ENCODE measurements at places on chromosomes 3 and 15.

GRCh38 chr3:65871305-65872141 is 167.2 kb downstream of the MAGI1 start:
- no peak for DNase-seq

DNA sequence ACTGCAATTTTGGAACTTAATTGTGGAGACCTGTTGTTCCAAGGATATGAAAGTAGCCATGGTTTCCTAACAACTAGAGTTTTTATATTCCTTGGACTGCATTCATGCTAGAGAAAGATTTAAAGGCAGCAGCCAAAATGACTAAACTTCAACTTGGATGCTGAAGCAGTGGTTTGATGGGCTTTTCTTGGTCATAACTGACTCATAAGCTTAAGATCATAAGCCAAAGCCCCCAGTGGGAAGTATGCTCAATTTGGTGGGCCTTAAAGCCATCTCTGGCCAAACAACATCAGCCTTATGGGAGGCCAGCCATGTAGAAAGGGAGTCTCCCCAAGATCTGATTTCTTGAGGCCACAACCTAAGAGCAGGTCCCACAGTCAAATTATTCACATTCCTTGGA is 80.2 kb downstream of the ZNF280D start:
- DNase-seq, result no peak

GRCh38 chr3:150921209-150921608 is 16.0 kb upstream of the MINDY4B start:
- DNase-seq, result no peak

GRCh38 chr3:100396967-100397366 is 3.9 kb downstream of the TOMM70 start:
- no peak for DNase-seq

DNA sequence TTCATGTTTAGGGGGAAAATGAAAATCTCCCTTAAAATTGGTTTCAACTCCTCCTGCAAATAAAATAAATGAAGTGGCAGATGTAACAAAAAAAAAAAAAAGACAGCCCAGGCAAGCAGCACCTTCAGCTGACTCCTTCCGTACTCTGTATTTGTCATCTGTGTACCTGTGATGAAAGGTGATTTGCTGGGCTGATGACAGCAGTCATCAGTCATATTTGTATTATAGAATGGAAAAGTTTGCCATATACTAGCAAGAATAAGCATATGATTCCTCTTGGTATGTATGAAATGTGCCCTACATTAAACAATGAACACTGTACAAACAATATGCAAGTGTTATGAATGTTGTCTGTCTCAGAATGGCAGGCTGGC is 44.1 kb upstream of the WWTR1 start:
- no peak for DNase-seq

GRCh38 chr3:183210341-183210740 is 42.7 kb upstream of the B3GNT5 start:
- no peak for DNase-seq

GRCh38 chr3:173404156-173404555 is 6.6 kb downstream of the NLGN1 start:
- DNase-seq, result no peak

DNA sequence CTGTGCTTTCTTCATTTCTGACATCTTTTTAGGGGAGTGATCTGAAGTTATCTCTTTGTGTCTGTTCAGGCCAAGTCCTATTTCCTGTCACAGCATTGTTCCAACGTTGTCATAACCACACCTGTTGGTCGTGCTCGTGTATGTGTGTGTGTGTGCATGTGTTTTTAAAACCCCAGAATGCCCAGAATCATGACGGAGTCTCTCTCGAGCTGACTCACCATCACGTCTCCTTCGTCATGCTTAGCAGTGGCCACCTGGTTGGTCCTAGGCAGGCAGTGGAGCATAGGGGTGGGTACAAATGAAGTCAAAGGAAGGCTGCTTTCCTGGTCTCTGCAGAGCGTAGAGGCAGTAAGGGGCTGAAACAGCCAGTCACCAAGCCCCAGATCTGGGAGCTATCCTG is 126.8 kb upstream of the ABHD17C start:
- DNase-seq, result no peak

GRCh38 chr15:63943829-63944680 is 102.2 kb downstream of the DAPK2 start:
- DNase-seq, result no peak

DNA sequence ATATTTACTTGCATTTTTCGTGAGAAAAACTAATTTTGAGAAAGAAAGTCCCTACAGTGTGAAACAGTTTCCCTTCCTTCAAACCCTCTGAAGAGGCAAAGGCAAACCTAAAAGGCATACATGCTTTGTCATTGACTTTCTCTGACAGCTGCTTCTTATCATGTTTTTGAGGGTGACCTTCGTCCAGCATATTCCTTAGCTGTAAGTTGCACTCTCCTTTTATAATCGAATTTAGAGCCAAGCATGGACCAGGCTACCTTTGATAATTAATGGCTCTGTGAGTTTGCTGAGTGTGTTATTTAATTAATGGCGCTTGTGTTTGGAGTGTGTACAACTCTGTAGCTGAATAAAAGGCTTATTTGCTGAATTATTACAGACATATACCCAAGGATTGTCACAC is 684.2 kb upstream of the CFAP20DC start:
- DNase-seq, result no peak

DNA sequence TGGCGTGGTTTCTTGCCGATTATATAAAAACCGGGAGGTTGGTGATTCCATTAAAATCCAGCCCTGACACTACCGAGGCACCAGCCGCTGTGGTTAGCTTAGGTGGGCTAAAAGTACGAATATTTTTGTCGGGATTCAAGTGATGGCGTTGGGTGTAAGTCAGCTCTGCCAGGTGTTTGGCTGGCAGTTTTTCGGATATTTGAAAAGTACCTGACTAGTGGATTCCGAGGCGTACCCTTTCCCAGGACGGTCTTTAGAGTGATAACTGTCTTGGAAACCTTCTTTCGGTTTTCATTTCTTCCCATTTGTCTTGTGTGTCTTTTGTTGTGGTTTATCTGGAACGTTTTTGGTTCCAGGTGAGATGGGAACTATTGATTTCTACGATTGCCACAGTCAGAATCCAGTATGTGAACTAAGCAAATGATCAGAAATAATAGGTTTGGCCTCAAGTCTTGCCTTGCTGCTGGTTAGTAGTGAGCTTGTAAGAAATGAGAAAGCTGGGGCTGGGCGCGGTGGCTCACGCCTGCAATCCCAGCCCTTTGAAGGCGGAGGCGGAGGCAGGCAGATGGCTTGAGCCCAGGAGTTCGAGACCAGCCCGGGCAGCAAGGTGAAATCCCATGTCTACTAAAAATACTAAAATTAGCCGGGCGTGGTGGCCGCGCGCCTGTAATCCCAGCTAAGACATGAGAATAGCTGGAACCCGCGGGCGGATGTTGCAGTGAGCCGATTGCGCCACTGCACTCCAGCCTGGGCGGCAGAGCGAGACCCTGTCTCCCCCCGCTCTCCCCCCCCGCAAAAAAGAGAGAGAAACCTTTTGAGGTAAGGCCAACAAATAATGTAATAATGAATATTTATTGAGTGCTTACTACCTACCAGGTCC is 1.4 kb downstream of the FYTTD1 start:
- peak; percentile 37 for DNase-seq

DNA sequence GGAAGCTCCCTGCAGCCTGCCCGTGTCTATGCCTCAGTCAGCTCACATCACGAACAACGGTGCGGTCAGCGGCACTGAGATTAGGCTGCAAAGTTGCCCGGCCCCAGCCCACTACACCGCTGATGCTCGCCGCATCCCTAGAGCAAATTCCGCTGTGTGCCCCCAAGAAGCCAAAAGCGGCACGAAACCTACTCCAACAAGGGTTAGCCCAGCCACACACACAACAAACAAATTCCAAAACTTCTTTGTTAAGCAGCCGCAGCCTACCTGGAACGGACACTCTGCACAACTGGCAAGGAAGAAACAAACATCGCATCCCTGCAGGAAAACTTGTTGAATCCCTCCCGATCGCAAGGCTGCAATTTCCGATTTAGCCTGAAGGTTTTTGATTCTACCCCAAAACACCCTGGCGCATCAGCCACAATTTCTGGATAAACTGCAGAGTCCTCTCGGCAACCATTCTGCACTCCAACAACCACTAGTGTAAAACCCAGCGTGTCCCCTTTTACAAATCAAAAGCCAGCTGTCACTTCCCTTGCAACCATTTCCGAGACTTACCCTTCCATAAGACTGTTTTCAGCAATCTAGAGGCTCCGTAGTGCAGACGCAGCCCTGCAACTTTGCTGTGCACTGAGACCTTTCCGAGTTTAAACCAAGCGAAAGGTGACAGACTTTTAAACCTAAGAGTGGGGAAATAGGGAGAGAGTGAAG is 449 bp downstream of the ROBO1 start:
- no peak for DNase-seq

- no peak for DNase-seq
These were observed 1.4 kb downstream of the DVL3 start for GRCh38 chr3:184156522-184156955.

DNA sequence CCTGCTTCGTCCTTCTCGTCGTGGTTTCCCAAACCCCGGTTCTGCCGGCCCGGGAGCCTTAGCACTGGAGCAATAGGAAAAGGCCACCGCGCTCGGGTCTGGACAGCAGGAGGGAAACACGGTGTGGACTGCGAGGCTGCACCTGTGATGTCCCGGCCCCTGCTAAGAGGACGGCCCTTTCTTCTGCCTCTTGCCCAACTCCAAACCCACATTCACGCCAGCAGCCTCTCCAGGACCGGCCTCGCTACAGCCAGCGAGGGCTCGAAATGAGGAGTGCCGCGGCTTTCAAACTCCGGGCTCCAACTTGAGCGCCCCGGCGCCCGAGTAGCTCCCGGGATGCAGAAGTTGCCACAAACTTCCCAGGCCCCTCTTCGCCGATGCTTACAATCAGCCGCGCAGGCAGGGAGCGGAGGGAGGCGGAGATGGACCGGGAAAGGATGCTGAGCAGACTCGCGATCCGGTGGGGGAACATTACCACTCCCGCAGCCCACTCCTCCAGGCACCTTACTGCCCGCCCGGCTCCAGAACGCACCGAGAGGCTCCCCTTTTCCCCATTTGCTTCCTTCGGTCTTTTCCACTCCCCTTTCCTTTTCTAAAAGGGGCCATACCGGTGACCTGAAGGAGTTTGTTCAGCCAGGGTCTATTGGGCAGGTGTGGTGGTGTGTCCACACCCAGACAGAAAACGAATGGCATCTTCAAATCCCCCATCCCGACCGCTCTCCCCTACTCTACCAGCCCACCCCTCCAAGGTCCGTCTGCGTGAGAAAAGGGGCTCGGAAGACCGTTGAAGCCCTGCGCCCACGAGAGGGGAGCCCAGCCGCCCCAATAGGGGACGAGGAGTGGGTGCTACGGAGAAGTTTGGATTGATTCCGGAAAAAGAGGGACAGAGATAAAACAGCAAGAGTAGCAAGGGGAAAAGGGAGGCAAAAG is 18.8 kb upstream of the SATB1 start:
- DNase-seq, result peak; percentile 30

DNA sequence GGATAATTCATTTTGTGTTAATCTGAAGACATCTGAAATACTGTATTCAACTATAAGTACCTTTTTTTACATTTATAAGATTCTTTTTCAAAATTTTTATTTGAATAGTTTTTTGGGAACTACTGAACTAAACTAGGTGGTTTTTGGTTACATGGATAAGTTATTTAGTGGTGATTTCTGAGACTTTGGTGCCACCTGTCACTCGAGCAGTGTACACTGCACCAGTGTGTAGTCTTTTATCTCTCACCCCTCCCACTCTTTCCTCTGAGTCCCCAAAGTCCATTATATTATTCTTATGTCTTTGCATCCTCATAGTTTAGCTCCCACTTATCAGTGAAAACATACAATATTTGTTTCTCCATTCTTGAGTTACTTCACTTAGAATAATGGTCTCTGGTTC is 57.6 kb downstream of the CD86 start:
- DNase-seq, result no peak

DNA sequence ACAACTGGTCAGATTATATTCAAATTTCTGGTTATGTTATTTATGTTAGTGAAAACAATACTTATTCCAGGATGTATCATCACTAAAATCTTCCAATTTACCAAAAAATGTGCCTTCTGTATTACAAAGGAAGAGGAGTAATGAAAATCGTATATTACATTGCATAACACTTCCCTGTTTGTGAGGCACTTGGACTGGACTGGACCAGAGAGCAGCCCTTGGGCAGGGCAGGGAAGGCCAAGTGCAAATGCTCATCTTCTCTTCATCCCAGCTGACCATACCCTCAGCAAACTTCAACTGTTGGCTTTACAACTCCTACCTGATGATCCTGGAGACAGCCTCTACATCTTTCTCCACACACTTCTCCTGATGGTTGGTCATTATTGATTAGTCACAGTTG is 285.7 kb upstream of the MME start:
- no peak for DNase-seq

- no peak for DNase-seq
These were observed 35.7 kb downstream of the CORO2B start for GRCh38 chr15:68614286-68615035.

DNA sequence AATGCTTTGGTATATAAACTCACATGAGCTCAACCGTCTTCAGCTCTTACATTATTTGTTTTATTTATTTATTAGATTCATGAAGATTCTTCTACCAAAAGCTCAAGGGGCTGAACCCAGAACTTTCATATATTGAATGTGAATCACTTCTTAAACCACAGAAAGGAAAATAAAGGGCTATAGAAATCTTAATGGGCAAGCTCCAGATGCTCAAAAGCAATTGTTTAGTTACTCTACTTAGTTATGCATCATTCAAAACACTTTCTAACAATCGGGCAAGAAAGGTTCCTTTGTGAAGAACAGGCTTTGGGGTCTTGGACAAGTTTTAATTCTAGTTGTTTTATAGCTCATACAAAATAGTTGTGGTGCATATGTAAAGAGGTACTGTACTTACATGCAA is 380.2 kb downstream of the TIGIT start:
- no peak for DNase-seq

DNA sequence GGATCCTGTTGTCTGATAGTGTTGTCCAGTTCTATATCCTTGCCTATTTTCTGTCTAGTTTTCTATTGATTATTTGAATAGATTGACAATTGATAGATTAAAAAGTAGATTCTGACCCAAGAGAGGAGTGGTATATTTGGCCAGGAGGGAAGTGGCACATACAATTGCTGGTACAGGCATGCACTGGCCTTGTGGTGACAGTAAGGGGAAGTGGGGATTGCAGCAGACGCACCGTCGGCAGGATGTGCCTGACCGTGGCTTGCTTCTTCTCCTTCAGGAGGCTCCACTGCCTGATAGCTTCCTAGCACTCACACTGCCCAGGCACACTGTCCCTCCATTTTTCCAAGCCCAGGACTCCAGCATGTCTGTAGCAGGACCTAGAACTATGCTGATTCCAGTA is 10.5 kb downstream of the GABRG3 start:
- DNase-seq, result no peak

DNA sequence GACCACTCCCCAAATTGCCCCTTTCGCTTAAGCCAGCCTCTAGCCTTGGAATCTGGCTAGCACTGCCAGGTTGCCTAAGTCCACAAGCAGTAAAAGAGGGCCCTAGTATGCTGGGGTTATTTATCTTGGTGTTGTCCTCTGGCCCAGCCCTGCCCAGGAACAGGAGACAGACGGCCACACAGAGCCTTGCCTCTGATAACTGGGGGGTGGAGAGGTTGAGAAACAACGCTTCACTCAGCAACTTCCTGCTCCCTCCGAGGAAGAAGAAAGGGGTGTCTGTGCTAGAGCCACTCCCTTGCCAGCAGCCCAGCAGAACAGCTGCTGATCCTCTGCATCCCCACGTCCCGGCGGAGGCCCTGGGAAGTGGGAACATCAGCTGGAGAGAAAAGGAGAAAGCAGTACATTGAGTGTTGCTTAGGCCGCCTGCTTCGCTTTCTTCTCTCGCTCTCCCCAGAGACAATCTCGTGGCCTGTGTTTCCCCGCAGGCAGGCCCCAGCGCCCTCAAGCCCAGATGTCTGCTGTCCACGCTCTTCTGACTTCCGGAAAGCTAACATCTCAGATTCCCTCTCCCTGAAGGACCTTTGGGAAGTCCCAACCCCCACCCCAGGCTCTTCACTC is 22.6 kb upstream of the C3orf70 start:
- DNase-seq, result no peak

All from activated CD8-positive, alpha-beta memory T cell treated with anti-CD3 and anti-CD28 coated beads, Interleukin-2, amount 50 U/mL, for 4 hours (primary cell).